ENCODE measurements at places on chromosomes 4 and X.

- no peak for DNase-seq
These were observed 9.5 kb upstream of the BEX1 start for GRCh38 chrX:103073467-103073866.

DNA sequence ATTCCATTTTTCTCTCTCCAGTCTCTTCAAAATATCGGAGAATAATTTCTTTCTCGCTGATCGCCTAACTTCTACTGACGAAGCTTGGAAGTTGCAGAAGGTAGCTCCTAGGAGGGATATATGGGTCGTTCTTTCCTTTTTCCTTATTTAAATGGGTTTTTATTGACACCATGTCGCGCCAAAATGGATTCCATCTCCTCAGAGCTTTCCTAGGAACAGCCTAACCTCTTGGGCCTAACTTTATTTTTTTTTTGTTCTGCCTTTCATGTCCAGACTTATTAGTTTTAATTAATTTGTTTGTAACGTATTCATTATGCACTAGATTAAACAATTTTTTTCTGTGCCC, 359.4 kb upstream of the ZCCHC13 start:
- DNase-seq, result no peak

DNA sequence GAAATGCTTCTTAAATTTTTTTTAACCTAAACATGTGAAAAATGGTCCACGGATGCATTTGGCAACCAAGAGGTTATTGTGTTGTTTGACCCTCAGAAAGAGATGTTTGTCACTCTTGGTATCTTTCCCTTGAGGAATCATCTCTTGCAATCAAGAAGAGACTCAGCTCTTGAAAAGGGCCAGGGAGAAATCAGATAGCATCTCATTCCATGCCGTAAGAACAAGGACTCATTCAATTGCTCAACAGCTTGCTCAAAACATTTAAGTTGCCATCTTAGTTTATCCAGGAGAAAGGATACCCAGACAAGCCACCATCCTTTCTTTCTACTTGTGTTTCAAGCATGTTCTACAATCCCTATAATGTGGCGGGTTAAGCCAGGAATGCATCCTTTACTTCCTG, 209.5 kb upstream of the LNX1 start:
- no peak for DNase-seq

GRCh38 chr4:89369581-89369980, 62.0 kb upstream of the GPRIN3 start:
- no peak for DNase-seq

GRCh38 chr4:17013382-17014006, 115.0 kb upstream of the LDB2 start:
- no peak for DNase-seq

- DNase-seq, result peak; percentile 8
These were observed 8.2 kb upstream of the HSD17B11 start for GRCh38 chr4:87399148-87399547.

- no peak for DNase-seq
These were observed 174.5 kb upstream of the C1QTNF7 start for GRCh38 chr4:15253349-15253748.

- DNase-seq, result no peak
These were observed 144.8 kb upstream of the CPEB2 start for GRCh38 chr4:14857475-14857874.

DNA sequence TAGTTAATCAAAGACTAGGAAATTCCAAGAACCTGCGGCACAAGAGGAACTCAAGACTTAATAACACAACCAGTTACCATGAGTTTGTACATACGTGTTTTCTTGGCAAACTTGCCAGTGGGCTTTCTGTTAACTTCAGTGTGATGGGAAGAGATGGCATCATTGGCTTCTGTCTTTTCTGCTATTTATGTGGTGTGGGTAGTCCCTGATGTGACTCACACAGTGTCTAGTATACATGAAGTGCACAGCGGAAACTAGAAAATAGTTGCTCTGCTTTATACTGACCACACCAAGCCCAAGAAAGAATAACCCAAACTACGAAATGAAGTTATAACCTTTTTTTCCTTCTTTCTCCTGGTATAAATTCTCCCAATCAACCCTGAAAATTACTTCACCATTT, 24.5 kb downstream of the DAPP1 start:
- DNase-seq, result no peak

DNA sequence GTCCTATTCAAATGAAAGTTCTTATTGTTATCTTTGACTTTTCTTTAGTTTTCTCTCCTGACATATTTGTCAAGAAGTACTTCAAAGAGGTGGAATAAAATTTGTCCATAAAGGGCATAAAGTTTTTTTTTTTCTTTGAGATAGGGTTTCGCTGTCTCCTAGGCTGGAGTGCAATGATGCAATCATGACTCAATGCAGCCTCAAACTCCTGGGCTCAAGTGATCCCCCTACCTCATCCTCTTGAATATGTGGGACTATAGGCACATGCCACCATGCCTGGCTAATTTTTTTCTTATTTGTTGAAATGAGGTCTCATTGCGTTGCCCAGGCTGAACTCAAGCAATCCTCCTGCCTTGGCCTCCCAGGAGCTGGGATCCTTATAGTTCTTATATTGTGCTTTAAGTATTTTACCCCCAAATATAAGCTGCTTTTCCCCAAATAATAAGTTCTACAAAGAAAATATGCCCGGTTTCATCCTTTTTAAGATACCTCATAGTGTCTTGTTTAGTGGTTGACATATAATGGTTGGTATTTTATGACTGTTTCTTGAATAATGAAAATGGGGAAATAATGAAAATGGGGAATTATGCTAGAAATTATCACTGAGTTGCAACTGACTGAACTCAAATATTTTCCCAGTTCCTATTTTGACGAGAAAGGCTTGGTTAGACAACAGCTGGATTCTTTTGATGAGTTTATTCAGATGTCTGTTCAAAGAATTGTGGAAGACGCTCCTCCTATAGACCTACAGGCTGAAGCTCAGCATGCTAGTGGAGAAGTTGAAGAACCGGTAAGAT, 11.6 kb downstream of the POLR2B start:
- DNase-seq, result no peak

GRCh38 chr4:79923281-79923680, 149.7 kb downstream of the ANTXR2 start:
- no peak for DNase-seq

- DNase-seq, result no peak
These were observed 1134.4 kb downstream of the PDHA2 start for GRCh38 chr4:96974295-96974694.

GRCh38 chr4:76148142-76148865, at the start of gene NUP54:
Gene NUP54 (minus strand): TSS chr4:76148397. CDS start chr4:76148374, 23 bp downstream.
- peak; percentile 95 for DNase-seq

DNA sequence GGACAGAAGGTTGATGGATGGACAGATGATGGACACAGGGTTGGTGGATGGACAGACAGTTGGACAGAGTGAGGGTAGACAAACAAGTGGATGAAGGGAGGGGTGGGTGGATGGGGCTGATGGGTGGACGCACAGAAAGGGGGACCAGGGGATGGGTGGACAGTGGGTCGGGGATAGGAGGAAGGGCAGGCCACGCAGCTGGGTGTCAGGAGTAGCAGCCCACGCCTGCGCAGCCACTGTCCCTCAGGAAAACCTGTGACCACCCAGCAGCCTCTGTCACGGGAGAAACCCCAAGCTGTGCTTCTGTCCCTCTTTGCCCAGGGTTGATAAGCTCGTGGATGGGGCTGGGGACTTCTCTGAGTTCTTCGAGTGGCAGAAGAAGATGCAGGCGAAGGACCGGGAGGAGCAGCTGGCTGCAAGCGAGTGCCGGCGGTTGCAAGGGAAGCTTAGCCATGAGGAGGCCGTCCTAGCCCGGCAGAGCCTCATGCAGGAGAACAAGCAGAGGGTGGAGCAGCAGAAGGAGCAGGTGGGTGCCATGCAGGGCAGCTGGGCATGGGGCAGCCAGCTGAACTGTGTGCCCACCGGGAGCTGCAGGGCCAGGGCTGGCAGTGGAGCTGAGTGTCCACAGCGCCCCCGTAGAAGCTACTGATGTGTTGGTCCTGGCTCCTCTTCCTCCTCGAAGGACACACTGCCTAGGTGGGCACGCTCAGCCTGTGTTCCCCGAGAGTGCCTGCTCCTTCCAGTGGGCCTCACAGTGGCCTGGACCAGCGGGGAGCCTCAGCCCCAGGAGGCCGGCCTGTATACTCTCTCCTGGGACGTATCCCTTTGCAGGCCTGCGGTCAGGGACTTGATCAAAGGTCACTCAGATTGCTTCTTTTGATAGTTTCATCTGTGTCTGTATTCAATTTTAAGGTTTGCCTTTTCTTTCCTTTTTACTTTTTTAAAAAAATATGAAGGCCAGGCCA, 16.8 kb upstream of the RNF4 start:
- no peak for DNase-seq

DNA sequence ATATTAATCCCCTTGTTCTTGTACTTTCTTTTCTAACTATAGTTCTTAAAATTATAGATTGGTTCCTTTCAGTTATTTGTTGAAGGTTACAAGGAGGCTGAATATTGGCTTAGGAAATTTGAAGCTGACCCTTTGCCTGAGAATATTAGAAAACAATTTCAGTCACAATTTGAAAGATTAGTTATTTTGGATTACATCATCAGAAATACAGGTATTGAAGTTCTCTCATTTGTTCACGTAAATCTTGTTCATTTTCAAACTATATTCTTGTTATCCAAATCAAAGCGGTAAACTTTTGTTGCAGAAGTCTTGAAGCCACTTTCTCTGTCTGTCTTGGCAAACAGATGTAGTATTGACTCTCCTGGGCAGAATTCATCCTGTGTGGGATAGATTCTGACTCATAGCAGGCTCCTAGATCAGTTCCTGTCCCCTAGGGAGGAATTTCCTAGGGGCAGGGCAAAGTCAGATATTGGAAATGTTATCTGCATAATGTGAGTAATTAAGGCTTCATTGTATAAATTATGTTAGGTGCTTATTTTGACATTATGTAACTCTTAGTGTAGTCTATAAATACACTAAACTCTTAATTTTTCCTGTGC, 25.2 kb downstream of the PI4K2B start:
- no peak for DNase-seq

GRCh38 chrX:154597221-154597620, 12.3 kb downstream of the CTAG1A start:
- DNase-seq, result no peak

GRCh38 chr4:71472946-71473345, 134.1 kb downstream of the SLC4A4 start:
- DNase-seq, result no peak

DNA sequence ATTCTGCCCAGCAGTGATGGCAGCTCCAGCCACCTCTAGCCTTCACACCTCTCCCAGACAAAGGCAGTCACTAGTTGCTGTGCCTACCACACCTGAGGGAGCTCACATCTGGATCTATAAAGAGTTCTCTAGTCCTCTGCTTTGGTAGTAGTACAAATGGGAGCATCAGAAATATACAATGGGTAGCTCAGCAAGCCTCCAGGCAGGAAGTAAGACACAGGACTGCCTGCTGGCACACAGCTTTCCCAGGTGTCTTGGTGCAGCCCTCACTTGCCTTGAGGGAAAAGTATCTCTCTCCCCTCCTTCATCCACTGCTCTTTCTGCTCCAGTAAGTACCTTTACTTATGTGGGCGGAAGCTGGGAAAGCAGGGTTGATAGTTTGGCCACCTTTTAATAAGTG, 212.9 kb upstream of the SLC7A11 start:
- no peak for DNase-seq

- DNase-seq, result no peak
These were observed 220.2 kb downstream of the STPG2 start for GRCh38 chr4:97923096-97923495.

GRCh38 chrX:139766545-139766983, 58.6 kb upstream of the MCF2 start:
- no peak for DNase-seq

- DNase-seq, result no peak
These were observed 3.7 kb upstream of the RHOH start for GRCh38 chr4:40193016-40193571.

GRCh38 chr4:163598028-163598427, 103.5 kb downstream of the TMA16 start:
- DNase-seq, result no peak

GRCh38 chr4:40057586-40058091, 989 bp downstream of the N4BP2 start:
- peak; percentile 55 for DNase-seq

DNA sequence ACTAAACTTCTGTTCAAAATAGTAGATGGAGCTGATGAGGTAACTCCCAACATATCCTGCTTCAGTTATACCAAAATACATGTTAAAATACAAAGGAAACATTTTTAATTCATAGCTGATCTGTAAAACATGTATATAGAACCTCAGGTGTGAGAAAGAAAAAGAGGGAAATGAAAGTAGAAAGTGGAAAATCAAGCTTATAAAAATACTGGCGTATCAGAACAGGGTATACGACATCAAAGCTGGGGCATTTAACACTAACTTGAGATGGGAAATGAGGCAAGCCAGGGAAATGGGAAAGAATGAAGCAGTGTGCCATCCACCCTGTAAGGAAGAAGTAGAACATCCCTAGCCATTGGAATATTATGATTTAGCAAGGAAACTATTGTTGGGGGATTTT, 767.5 kb downstream of the DMD start:
- DNase-seq, result no peak

- DNase-seq, result no peak
These were observed 30.0 kb upstream of the GTPBP6 start for GRCh38 chrX:348461-349117.

DNA sequence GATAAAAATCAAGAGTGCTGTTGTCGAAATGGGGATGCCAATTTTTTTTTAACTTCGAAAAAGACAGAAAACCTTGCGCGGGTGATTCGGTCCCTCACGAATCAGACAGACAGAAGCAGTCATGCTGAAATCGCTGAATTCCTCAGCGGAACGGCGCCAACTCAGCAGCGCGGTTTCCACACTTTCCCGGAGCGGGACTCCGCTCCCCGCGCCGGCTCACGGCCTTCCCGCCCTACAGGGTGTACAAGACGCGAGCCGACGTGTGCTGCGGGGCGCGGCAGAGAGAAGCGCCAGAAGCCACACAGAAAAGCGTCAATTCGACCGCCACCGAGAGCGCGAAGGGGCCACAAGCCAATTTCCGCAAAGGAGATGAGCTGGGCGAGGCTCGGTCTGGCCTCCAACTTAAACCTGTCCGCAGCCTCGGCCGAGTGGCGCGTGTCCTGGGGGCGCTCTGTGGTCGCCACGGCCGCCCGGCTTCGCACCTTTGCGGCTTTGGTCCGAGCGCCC, 1.3 kb downstream of the NEXMIF start:
- no peak for DNase-seq

GRCh38 chrX:78624962-78625909, 33.9 kb downstream of the RTL3 start:
- no peak for DNase-seq

- no peak for DNase-seq
These were observed 558.2 kb upstream of the DIPK2B start for GRCh38 chrX:45758738-45759397.

DNA sequence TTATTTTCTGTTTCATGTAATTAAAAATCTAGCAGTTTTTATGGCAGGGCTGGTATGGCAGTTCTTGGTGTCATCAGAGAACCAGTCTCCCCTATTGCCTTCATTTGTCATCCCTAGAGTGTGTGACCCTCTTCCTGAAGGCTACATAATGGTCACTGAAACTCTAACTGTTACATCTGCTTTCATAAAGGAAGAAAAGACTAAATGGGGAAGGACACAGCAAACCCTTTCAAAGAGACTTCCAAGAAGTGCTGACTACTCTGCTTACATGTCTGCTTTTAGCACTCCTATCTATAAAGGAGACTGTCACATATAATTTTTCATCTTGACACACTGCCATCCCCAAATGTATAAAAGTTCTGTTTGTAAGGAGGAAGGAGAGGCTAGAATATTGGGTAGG, 105.9 kb upstream of the DIAPH2 start:
- no peak for DNase-seq

GRCh38 chrX:17580539-17581152, 156.6 kb upstream of the SCML1 start:
- no peak for DNase-seq

All from neural crest cell (in vitro differentiated cells).